ENCODE measurements at places on chromosomes 1 and 21. TPM values are rescaled to one million over a fixed set of nuclear protein-coding genes. Genes with fewer than 3 reads are reported as not detected.
A peak's percentile ranks its signal among the peaks of the same experiment; 100 is the strongest.

GRCh38 chr1:230186874-230187273, 119.8 kb downstream of the GALNT2 start:
- no peak overlapping the region for H3K4me3 ChIP-seq
- H3K27me3 ChIP-seq, result no peaks in the 10 kb centered on the region
- peaks cover 5% of the 10 kb centered on the region for H3K4me1 ChIP-seq
- DNase-seq, result no peak
- H3K27ac ChIP-seq, result no peak overlapping the region

DNA sequence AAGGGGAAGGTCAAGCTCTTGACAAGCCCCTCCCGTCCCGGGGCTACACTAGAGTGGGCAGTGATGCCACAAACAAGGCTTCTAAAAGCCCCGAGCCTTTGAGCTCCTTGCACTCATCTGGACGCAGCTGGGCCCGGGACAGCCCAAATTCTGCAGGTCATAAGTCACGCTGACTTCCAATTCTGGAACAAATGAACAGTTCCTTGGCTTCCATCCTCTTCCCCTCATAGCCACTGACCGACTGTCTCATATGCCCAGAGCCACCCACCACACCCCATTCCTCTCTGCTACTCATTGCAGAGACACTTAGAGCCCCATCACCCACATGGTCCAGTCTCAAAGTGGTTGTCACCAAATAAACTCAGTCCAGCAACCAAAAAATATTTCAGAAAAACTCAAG, 32.8 kb upstream of the PRELP start:
- H3K4me1 ChIP-seq, result peaks cover 4% of the 10 kb centered on the region
- H3K27me3 ChIP-seq, result no peaks in the 10 kb centered on the region
- no peak for DNase-seq
- no peak overlapping the region for H3K27ac ChIP-seq
- no peak overlapping the region for H3K4me3 ChIP-seq

PCBP3 gene
- total RNA-seq, result 5.3 TPM

- no peaks in the 10 kb centered on the region for H3K27me3 ChIP-seq
- no peak overlapping the region for H3K27ac ChIP-seq
- H3K4me3 ChIP-seq, result no peak overlapping the region
- peak; percentile 6 for DNase-seq
- H3K4me1 ChIP-seq, result no peaks in the 10 kb centered on the region
Measured at GRCh38 chr1:227893300-227893948, 54.3 kb downstream of the WNT9A start.

GRCh38 chr1:178575611-178576361, 62.9 kb downstream of the TEX35 start:
- no peak overlapping the region for H3K27ac ChIP-seq
- H3K4me1 ChIP-seq, result no peaks in the 10 kb centered on the region
- no peak for DNase-seq
- no peaks in the 10 kb centered on the region for H3K27me3 ChIP-seq

SWT1 gene
- total RNA-seq, result 3.4 TPM

GRCh38 chr1:1167841-1168450, 5.7 kb upstream of the TTLL10 start:
- peaks cover 10% of the 10 kb centered on the region for H3K27me3 ChIP-seq
- no peak for DNase-seq
- peak overlapping the region; percentile 63 for H3K27ac ChIP-seq

NUP210L gene
- 0.10 TPM for total RNA-seq

- no peaks in the 10 kb centered on the region for H3K4me1 ChIP-seq
- H3K27ac ChIP-seq, result no peak overlapping the region
- H3K27me3 ChIP-seq, result no peaks in the 10 kb centered on the region
- peaks cover 18% of the 10 kb centered on the region for H3K36me3 ChIP-seq
Measured at GRCh38 chr1:27416387-27417111, 24.1 kb downstream of the GPR3 start.

GRCh38 chr1:246306415-246307037, 200.6 kb downstream of the SMYD3 start:
- DNase-seq, result no peak
- no peak overlapping the region for H3K4me3 ChIP-seq
- H3K27ac ChIP-seq, result no peak overlapping the region
- no peaks in the 10 kb centered on the region for H3K27me3 ChIP-seq
- H3K36me3 ChIP-seq, result no peaks in the 10 kb centered on the region

RGSL1 gene
- not detected for total RNA-seq

AKR7A2 gene
- 129 TPM for total RNA-seq

DNA sequence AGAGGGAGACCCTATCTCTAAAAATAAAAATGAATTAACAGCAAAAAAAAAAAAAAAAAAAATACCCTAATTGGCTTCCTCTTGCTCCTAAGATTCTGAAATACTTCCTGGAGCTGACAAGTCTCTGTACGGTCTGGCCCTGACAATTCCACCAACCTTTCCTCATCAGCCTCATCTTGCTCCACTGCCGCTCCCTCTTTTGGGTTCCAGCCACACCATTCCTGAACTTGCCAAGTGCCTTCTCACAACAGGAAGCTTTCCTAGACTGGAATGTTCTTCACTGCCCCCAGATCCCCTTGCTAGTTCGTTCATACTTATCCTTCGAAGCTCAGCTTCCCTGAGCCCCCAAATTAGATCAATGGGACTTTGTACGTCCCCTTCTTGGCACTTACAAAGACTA, 37.0 kb downstream of the AKNAD1 start:
- H3K27me3 ChIP-seq, result no peaks in the 10 kb centered on the region
- H3K4me3 ChIP-seq, result no peak overlapping the region
- no peaks in the 10 kb centered on the region for H3K4me1 ChIP-seq
- H3K36me3 ChIP-seq, result no peaks in the 10 kb centered on the region

DNA sequence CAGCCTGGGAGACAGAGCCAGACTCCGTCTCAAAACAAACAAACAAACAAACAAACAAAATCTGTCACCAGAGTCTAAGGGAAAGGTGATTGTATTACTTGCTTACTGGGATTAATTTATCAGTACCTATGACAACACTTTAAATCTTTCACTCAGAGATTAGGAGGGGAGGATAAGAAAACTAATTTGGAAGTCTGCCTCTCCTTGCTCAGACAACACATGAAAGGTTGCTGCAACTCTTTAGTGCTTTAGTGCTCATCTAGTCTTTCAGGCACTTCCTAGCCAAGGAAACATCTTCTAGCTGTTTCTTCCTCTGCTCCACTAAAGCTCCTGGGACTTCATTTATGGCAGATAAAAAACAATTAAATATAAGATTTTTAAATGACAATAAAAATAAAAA, 7.3 kb upstream of the FMN2 start:
- DNase-seq, result no peak
- no peaks in the 10 kb centered on the region for H3K36me3 ChIP-seq
- H3K27me3 ChIP-seq, result no peaks in the 10 kb centered on the region
- H3K4me3 ChIP-seq, result no peak overlapping the region
- no peak overlapping the region for H3K27ac ChIP-seq

DIRAS3 gene
- total RNA-seq, result 0.69 TPM

- peak; percentile 64 for DNase-seq
- peaks cover 3% of the 10 kb centered on the region for H3K4me1 ChIP-seq
- H3K36me3 ChIP-seq, result no peaks in the 10 kb centered on the region
- peak overlapping the region; percentile 20 for H3K27ac ChIP-seq
- H3K4me3 ChIP-seq, result no peak overlapping the region
- H3K27me3 ChIP-seq, result no peaks in the 10 kb centered on the region
Measured at GRCh38 chr1:30929135-30929889, 20.8 kb upstream of the SDC3 start.

DNA sequence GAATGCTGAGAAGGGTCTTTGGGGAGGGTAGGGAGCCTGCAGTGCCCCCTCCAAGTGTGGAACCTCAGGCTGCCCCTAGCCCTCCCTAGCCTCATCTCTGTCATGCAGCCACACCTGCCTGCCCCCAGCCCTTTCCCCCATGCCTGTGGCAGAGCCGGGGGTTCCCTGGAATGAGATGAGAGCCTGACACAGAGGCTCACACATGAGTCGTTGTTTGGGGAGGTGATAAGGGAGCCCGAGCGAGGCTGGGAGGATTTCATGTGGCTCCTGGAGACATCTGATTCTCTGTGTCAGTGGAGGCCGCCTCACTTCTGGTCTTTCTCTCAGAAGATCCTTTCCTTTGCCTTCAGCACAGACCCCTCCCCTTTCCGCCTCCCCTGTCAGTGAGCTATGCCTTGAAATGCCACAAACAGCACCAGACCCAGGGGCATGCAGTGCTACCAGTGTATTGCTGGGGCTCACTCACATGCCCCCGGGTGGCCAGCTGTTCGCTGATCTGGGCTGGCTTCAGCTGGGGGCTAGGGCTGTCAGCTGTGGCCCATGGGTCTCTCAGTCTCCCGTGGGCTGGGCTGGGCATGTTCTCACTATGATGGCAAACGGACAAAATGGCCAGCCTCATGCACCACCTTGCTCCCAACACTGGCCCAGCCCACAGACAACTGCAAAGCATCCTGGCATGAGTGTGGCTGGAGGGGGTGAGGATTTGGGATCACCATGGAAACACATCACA, 102.6 kb downstream of the AJAP1 start:
- no peaks in the 10 kb centered on the region for H3K4me1 ChIP-seq
- no peaks in the 10 kb centered on the region for H3K27me3 ChIP-seq
- DNase-seq, result no peak
- H3K27ac ChIP-seq, result no peak overlapping the region

CLEC20A gene
- total RNA-seq, result not detected

DNA sequence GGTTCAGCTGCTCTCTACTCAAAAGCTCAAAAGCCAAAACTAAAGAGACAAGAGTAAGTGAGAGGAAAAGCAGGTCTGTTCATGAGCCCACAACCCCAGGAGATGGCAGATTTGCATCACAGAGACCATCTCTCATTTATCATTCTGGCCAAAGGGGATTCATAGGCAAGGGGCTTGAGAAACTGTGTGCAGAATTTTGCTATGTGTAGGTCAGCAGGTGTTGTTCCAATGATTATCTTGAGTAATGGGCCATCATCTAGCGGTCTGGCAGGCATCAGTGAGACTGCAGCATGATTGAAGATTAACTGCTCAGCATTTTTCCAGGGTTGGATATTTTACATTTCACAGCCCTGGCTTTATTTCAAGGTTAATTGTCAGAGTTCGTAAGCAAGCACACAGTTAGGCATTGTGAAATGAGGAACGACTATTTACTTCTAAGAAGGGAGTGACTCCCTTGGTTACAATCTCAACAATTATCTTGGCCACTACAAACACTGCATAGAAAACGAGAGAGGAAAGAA, 1204.6 kb upstream of the TMPRSS15 start:
- DNase-seq, result no peak
- no peak overlapping the region for H3K4me3 ChIP-seq
- no peaks in the 10 kb centered on the region for H3K27me3 ChIP-seq
- H3K36me3 ChIP-seq, result no peaks in the 10 kb centered on the region
- H3K27ac ChIP-seq, result no peak overlapping the region

DNA sequence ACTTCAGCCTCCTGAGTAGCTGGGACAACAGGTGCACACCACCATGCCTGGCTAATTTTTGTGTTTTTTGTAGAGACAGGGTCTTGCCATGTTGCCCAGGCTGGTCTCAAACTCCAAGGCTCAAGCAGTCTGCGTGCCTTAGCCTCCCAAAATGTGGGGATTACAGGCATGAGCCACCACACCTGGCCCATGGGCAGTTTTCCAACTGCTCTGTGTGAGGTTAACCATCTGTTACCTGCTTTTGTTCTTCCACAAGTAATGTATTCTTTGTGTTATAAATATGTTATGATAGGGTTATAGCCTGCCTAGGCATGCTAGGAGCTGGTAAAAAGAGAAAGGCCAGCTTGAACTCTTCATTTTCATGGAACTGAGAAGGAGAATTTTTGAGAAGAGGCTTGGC, 30.7 kb downstream of the TUFT1 start:
- no peak for DNase-seq
- H3K4me3 ChIP-seq, result no peak overlapping the region
- no peak overlapping the region for H3K27ac ChIP-seq
- H3K27me3 ChIP-seq, result no peaks in the 10 kb centered on the region
- peaks cover 7% of the 10 kb centered on the region for H3K4me1 ChIP-seq

DNA sequence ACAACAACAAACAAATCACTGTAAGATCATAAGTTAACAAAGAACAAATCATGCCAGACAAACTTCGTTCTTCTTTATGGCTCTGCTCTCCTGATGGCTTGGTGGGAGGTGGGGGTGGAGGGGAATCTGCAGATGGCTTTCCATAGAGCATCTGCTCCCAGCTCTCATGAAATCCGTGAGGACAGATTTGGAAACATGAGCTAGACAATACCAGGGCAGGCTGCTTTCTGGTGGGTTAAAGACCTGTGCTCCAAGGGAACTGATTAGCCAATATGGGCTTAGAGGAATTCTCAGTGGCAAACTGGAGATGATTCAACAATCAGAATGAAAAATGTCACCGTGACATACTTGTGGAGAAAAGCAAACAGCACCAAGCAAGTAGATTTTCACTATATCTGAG, 69.4 kb upstream of the TLR5 start:
- H3K36me3 ChIP-seq, result no peaks in the 10 kb centered on the region
- no peaks in the 10 kb centered on the region for H3K4me1 ChIP-seq

DNA sequence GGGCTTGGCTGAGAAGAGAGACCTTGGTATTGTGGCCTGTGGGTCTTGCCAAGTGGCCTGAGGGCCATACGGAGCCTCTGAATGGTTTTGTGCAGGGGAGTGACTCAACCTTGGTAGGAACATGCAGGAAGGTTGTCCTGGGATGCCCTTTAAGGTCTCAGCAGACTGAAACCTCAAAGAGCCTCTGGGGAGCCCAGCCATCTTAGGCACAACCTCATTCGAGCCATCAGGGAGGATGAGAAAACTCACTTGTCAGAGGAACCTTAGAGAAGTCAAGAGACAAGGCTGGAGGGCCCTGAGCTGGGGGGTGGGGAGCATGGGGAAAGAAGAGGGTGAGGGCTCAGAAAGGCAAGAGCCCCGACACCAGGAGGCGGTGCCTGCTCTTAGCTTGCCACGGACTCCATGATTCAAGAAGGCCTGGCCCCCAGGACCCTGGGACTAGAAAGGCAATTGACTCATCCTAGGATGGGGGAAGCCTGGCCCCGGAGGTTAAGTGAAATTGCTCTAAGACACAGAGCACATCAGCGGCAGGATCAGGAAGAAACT, 13.0 kb downstream of the IFI6 start:
- DNase-seq, result no peak
- no peak overlapping the region for H3K4me3 ChIP-seq
- no peaks in the 10 kb centered on the region for H3K4me1 ChIP-seq
- H3K27me3 ChIP-seq, result no peaks in the 10 kb centered on the region

GRCh38 chr1:199778324-199778955, 249.1 kb upstream of the NR5A2 start:
- no peak overlapping the region for H3K4me3 ChIP-seq
- DNase-seq, result peak; percentile 19
- H3K27me3 ChIP-seq, result no peaks in the 10 kb centered on the region
- H3K36me3 ChIP-seq, result no peaks in the 10 kb centered on the region

GRCh38 chr1:165695031-165695430, 3.3 kb downstream of the ALDH9A1 start:
- DNase-seq, result no peak
- no peak overlapping the region for H3K27ac ChIP-seq
- H3K4me1 ChIP-seq, result peaks cover 4% of the 10 kb centered on the region
- H3K4me3 ChIP-seq, result no peak overlapping the region

GRCh38 chr1:235021321-235021720, 107.3 kb downstream of the TOMM20 start:
- peaks cover 8% of the 10 kb centered on the region for H3K4me1 ChIP-seq
- no peak for DNase-seq
- H3K27me3 ChIP-seq, result no peaks in the 10 kb centered on the region
- no peaks in the 10 kb centered on the region for H3K36me3 ChIP-seq
- H3K27ac ChIP-seq, result no peak overlapping the region

PGLYRP3 gene
- not detected for total RNA-seq

GRCh38 chr1:206801467-206801866, 29.2 kb upstream of the IL10 start:
- no peak for DNase-seq
- no peaks in the 10 kb centered on the region for H3K36me3 ChIP-seq
- H3K27me3 ChIP-seq, result no peaks in the 10 kb centered on the region
- no peak overlapping the region for H3K27ac ChIP-seq

Measured in colonic mucosa (tissue), 4 donors.